Left forelimb (tissue), 1 donor: ENCODE measurements at places on chromosomes 16 and 17.
A peak's percentile ranks its signal among the peaks of the same experiment; 100 is the strongest.

- DNase-seq, result peak; percentile 92
Observed at GRCh38 chr17:7857713-7858521, at the start of gene CYB5D1. TSS of gene CYB5D1 (plus strand) at chr17:7858003. CDS start at chr17:7858135, 132 bp downstream.

DNA sequence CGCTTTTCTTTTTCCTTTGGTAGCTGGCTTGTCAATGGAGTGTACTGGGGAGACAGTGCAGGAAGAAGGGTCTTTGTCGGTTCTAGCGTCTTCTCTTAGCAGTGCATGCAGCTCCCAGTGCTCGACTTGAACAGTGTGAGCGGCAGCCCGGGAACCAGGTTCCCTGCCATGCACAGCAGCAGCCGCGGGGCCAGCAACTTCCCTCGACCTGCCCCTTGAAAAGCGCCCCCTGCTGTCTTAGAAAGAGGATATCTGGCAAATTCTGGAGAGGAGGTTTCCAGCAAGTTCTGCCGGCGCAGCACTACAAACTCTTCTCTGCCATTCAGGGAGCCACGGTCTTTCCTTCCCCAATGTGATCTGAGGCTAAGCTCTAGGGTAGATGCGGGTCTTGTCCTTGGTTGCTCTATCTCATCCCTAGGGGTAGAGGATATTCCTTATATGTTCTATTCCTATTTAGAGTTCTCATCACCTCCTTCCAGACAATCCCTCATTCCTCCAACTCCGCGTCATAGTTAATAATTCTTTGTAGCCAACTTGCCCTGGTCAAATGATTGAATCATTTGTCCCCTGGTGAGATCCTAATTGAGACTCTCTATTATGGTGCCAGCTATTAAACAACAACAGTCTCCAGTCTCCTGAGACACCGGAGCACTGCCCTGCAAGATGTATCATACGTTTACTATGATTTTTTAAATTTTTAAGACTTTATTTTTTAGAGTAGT lies 451.3 kb downstream of the PMP22 start:
- DNase-seq, result no peak

GRCh38 chr16:83898463-83899271 lies at the start of gene MLYCD:
TSS of gene MLYCD (plus strand) at chr16:83899115. CDS start at chr16:83899145, 30 bp downstream.
- DNase-seq, result peak; percentile 90

- no peak for DNase-seq
Observed at GRCh38 chr17:62866471-62866870, 58.4 kb upstream of the MARCHF10 start.

GRCh38 chr17:61587807-61588660 lies 3.0 kb downstream of the NACA2 start:
- DNase-seq, result no peak

DNA sequence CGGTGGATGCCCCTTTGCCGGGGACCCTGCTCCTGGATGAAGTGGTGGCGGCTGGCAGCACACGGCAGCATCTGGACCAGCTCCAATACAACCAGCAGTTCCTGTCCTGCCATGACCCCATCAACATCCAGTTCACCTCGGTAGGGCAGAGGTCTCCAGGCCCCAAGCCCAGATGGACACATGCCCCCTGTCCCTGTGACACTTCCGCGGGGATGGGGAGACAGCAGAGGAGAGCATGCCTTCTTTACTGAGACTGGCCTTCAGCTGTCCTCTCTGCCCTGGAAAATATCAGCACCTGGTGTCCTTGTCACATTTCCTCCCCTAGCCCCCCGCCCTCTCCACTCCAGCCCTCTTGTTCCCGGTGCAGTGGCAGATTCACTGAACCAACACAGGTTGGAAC lies 6.2 kb downstream of the CHAD start:
- no peak for DNase-seq

GRCh38 chr17:50263331-50264262 lies 10.7 kb upstream of the TMEM92 start:
- no peak for DNase-seq

DNA sequence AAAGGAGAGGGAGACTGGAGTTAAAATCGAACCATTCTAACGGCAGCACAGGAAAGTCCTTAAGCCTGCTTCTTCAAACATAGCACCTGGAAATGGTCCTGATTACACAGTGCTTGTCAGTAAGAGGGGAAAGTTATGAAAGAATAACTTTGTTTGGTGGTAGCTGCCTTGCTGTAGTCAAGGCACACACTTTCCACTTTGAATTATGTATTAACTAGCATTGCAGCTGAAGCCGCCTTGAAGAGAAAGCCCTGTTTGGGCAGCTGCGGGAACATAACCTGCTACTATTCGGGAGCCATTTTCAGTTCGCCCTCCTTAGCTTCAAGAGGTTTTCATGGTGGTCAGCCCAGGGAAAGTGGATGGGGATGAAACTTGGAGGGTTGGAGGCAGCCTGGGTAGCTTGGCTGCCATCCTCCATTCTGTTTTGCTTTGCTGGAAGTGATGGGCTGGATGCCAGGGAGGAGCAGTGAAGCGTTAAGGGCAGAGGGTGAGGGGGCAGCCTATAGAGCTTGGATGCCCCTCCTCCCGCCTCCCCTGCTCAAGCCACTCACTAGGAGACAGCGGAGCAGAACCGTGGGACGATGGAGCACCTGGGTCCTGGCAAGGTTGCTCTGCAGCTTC lies 5.3 kb upstream of the HAS3 start:
- no peak for DNase-seq

DNA sequence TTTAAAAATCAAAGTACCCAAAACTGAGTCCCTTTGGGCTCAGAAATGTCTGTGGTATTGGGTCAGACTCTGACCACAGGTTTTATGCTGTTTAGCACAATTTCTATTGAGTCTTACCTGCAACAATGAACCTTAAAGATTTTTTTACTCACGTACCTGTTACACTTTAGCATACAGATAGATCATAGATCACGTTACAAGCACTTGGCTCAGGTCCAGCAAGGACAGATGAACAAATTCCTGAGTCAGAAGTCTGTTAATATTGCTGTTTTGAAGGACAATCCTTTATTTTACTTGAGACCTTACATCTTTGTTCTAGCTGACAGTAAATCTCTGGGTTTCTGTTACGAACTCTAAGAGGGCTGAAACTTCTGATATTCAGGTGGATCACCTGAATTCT lies 12.8 kb downstream of the SLC7A6OS start:
- no peak for DNase-seq

DNA sequence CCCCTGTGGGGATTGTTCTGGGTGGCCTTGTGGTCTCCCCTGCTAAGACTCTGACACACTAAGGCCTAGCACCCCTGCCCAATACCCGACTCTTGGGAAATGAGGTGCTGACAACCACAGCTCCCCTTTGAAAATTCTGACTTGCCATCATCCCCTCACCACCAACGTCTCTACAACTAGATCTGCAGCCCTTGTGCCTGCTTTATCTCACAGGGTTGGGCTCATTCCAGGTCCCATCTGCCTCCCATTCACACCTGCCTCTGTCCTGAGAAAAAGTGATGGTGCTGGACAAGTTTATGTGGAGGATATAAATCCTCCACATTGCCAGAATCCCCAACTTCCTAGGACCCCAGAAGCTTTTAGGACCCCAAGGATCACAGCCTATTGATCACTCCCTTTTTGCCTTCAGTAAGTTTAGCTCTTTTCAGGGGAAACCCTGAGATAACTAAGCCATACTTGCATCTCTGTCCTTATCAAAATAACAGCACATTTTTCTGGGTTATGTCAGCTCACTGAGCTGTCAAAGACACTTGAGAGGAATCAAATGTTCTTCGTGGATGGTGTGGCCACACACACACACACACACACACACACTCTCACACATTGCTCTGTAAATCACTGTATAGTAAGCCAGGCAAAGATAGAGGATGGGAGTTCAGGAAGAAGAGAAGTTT lies 136.8 kb upstream of the CES5A start:
- DNase-seq, result no peak

DNA sequence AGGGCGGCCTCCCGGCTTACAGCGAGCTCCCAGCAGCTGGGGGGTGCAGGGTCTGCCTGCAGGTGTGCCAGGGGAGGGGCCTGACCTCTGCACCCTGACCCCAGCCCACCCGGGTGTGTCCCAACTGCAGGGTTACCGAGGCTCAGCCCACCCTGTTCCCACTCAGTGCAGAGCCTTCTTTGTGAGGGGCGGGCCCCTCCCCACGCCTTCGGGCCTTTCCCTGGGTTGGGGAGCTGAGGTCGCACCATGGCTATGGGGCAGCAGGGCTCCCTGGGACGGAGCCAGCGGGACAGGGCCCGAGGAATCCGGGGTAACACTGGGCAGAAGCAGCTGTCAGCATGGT lies 17.1 kb downstream of the CACNA1H start:
- no peak for DNase-seq

- no peak for DNase-seq
Observed at GRCh38 chr17:76345377-76345974, 8.2 kb downstream of the PRPSAP1 start.

- DNase-seq, result no peak
Observed at GRCh38 chr16:76705892-76706291, 428.7 kb downstream of the CNTNAP4 start.

DNA sequence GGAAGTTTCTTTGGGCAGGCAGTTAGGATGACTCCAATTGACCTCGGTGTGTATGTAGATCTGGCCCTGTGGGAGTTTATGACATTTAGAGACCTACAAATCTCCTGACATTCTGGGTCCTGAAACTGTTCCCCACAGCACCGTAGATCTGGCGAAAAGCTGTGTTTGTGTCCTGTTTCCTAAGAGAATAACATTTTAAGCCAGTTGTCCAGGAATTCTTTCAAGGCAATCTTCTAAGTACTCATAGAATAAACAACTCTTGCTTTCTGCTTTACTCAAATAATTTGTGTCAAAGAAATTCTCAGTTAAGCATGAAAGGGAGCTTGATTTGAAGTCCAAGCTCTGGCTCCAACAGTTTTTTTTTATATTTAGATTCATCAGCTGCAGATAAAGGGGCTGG lies 78.5 kb upstream of the ELAC2 start:
- no peak for DNase-seq

- DNase-seq, result no peak
Observed at GRCh38 chr17:29709866-29710519, 87.3 kb upstream of the CORO6 start.

DNA sequence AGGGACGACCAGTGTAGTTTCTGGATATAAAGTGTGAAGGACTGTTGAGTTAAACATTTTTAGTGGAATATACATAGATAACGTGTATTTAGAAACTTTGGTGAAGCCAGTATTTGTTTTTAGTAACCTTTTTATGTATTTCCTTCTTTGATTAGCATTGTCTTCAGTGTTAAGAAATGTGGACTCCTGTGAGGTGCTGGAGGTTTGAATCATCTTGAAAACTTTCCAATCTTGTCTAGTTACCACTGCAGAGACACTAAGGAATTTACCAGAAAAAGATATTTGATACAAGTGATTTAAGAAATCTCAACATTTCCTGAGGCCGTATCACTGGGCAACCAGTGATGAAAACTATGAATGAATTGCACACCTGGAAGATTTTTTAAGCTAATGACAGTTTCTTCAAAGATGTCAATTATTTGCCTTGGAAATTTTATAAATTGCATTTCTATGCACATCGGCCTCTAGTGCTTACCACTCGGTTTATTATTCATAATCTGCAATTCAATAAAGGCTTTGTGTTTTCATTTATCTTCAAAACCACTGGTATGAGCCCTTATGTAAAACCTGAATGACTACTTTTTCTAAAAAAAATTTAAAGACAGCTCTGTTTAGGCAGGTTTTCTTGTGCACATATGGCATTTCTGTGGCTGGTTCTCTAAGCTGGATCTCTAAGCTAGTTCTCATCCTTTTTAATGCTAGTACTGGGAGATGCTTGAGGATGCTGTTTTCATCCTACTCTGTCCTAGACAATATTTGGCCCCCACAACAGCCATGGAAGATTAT lies 31.4 kb upstream of the ADCY7 start:
- DNase-seq, result no peak

GRCh38 chr16:11302977-11303376 lies 21.8 kb upstream of the PRM1 start:
- no peak for DNase-seq
